ENCODE measurements at places on chromosomes 1 and 21.

GRCh38 chr1:174200746-174201145 lies 41.4 kb downstream of the RABGAP1L start:
- DNase-seq: no peak

GRCh38 chr1:4021974-4022268 lies 121.8 kb upstream of the C1orf174 start:
- DNase-seq: no peak

DNA sequence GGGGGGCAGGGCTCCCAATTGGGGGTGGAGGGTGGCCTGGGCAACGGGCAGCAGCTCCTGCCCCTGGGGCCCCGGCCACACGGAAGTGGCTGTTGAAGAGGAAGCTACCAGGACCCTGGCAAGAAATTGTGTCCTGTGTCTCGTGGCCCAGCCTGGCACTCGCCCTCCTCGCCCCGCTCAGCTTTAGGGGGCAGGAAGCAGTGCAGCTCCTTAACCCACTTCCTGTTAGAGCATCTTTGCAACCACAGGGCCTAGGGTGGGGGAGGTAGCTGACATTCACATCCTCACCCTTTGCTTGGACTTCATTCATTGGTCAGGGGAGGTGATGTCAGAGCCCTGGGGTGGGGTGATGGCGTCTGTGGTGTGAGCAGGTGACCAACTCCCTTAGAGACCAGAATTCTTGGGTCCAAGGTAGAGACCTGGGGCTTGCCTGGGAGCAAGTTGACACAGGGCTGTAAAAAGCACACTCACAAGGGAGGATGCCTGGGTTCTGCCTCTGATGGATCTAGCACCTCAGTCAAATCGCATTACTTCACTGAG lies at the start of gene ARHGAP30:
Gene ARHGAP30 (minus strand): TSS at position 161 of the 540 bp plus-strand sequence. CDS start 267 bp downstream, outside the sequence.
- DNase-seq: no peak

DNA sequence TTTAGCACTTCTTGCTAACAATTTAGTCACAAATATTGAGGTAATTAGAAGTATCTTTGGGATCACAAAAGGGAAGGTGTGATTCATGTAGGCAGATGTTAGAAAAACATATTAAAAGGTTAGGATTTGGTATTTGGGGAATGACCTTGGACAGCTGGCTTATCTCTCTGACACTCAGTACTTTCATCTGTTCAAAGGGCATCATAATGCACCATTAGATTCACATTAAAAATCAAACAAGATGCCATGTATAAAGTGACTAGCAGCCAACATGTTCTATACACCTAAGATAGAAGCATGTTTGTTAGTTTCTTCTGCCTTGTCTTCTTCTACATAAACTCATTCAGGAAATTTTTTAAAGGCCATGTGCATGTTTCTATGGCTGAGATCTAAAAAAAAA lies 56.5 kb upstream of the ESRRG start:
- DNase-seq: no peak

DNA sequence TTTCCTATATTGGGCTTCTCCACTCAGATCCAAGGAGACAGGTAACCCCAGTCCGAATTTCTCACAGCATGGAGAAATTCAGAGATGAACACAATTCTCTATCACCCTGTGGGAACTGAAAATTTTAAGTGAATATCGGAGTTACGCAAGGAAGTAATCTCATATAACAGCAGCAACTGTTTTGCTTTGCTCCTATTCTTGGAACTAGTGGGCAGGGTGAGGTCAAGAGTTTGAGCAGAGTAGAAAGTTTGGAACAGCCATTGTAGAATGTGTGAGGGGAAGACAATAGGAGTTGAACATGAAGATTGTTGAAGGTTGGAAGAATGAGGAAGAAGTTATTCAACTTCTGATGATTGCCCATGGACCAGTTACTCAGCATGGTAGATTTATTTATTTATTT lies 24.3 kb upstream of the SLC35D1 start:
- no peak for DNase-seq

- peak; percentile 28 for DNase-seq
Observed at GRCh38 chr1:17831597-17831996, 76.5 kb downstream of the ACTL8 start.

GRCh38 chr1:1324524-1325287 lies at the start of the genes CPTP and INTS11:
Gene CPTP, plus strand, starts transcription at chr1:1324802. Its CDS starts 2,109 bp downstream, at chr1:1326911.
Gene INTS11, minus strand, starts transcription at chr1:1324660. Its CDS starts 52 bp downstream, at chr1:1324608.
- peak; percentile 94 for DNase-seq

GRCh38 chr1:61978796-61979195 lies 215.9 kb upstream of the L1TD1 start:
- DNase-seq: no peak

DNA sequence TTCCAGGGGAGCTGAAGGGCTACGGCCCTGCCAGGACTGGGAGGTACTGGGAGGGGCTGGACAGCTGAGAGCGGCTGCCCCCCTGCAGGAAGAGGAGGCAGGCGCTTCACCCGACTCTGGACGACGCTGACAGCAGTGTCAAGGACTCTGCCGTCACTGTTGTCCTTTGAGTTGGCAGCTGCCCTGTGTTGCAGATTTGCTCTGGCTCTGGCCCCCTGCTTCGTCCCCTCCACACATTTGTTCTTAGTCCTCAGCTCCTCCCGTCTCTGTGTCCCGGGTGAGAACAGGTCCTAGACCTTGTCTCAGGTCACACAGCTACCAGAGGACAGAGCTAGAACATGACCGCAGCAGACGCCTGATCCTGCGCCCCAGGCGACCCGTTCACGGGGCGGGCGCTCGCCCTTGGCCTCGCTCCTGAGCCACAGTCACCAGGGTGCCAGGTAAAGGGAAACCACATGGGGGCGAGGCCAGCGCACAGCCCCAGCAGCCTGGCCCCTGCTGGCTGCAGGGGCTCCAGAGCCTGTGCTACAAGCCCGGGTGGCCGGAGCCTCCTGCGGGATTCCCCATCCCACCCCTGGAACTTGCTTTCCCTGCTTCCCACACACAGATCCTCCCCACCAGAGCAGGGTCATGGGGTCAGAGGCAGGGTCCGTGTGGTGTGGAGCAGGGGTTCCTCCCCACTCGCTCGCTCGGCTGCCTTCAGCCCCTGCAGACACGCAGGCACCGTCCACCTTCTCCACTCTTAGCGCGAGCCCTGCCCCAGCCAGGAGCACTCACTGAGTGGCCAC lies 10.7 kb upstream of the NPHP4 start:
- no peak for DNase-seq

DNA sequence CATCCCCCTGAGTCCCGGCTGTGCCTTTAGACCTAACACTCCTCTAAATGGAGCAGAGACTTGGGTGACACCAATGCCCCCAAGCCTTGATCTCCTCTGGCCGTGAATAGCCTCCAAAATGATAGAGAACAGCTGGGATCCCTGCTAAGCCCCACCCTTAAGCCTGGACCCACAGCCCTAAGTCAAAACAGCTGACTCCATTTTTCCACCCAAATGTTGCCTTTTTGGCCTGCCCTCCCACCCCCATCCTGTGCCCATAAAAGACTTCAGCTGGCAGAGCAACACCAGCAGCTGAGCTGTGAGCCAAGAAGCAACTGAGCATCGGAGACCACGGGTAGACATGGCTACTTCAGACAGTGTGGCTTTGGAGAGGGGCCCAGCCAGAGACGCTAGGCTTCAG lies 420.8 kb downstream of the NPHP4 start:
- no peak for DNase-seq

DNA sequence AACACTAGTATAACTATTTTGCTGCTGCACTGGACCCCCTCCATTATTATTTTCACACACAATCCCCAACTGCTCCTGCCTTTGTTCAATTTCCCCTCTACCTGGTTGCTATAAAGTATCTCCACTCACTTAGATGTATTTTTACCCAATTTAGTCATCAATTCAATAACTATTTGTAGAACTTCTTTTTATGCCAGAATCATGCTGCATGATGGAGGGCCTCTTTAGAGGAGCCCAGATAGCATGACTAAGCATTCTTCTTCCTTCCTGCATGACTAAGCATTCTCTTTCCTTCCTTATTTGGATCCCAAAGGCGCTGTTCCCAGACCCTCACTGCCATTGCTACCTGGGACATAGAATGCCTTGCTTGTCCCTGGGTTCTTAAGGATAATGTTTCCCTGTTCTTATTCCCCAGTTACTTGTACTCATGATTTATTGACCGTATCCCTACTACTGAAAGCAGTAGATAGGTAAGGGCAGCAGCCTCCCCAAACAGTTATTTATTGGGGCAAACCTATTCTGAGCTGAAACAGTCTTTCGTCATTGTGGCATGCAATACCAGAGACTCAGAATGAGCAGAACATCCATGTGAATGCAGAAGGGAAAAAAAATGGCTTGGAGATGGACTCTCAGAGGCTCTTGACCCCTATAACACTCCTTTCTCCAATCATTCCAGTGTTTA lies 89.3 kb upstream of the AKT3 start:
- no peak for DNase-seq

GRCh38 chr1:91884459-91885212 lies 1.3 kb downstream of the TGFBR3 start:
- DNase-seq: no peak

- DNase-seq: no peak
Observed at GRCh38 chr1:182404781-182405180, 4.3 kb upstream of the TEDDM1 start.

DNA sequence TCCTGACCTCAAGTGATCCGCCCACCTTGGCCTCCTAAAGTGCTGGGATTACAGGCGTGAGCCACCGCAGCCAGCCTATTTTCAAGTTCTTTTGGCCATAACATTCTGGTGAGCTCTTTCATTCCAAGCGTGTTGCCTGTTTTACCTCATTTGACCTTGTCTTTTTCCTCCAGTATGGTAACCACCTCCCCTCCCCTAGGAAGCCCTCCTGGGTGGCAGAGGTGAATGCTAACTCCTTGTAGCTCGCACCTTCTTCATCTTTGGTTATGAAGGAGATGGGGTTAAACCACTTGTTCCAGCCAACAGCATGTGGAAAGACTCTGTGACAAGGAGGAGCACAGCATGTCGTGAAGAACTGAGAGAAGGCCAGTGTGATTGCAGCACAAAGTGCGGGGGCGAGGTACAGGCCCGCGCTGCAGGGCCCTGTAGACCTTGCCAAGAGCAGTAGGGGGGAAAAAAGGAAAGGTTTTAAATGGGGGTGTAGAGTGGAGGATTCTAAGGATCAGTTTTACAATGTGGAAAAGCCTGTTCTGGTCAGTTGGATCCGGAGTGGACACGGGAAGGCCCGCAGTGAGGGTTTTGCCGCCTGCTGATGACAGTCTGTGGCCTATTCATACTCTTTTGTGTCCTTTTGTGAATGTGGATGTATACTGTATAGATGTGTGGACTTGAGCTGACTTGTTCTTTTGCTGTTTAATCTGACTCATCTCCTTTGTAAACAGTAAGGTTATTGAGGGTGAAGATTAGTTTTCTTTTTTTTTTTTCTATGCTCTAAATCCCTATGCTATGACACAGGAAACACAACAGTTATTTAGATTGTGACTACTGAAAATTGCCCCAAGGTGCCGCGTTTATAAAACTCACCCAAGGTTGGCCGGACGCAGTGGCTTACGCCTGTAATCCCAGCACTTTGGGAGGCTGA lies 7.5 kb upstream of the ZNF436 start:
- DNase-seq: peak; percentile 64

DNA sequence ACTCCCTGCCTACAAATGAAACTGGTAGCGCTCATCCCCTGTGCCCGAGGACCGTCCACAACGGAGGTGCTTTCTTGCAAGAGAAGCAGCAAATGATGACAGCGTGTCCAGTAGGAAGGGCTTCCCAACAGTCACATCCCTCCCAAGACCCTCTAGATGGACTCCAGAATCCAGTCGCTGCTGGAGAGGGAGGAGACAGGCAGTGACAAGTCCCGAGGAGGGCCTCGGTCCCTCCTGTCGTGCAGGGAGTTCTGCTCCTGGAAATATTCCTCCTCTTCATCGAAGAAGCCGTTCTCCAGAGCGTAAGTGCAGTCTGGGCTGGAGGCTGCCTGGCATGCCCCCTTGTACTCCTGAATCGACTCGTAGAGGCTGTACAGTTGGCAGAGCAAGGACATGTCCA lies 20.3 kb downstream of the FAM89A start:
- no peak for DNase-seq

GRCh38 chr1:54885237-54885679 lies 1.7 kb downstream of the DHCR24 start:
- no peak for DNase-seq

GRCh38 chr1:8091691-8092090 lies 65.6 kb upstream of the ERRFI1 start:
- no peak for DNase-seq

- no peak for DNase-seq
Observed at GRCh38 chr1:228865627-228866330, 130.5 kb downstream of the RHOU start.

GRCh38 chr1:209439828-209440227 lies 143.7 kb upstream of the CAMK1G start:
- no peak for DNase-seq

- DNase-seq: peak; percentile 23
Observed at GRCh38 chr21:29232530-29233255, 66.0 kb upstream of the BACH1 start.

DNA sequence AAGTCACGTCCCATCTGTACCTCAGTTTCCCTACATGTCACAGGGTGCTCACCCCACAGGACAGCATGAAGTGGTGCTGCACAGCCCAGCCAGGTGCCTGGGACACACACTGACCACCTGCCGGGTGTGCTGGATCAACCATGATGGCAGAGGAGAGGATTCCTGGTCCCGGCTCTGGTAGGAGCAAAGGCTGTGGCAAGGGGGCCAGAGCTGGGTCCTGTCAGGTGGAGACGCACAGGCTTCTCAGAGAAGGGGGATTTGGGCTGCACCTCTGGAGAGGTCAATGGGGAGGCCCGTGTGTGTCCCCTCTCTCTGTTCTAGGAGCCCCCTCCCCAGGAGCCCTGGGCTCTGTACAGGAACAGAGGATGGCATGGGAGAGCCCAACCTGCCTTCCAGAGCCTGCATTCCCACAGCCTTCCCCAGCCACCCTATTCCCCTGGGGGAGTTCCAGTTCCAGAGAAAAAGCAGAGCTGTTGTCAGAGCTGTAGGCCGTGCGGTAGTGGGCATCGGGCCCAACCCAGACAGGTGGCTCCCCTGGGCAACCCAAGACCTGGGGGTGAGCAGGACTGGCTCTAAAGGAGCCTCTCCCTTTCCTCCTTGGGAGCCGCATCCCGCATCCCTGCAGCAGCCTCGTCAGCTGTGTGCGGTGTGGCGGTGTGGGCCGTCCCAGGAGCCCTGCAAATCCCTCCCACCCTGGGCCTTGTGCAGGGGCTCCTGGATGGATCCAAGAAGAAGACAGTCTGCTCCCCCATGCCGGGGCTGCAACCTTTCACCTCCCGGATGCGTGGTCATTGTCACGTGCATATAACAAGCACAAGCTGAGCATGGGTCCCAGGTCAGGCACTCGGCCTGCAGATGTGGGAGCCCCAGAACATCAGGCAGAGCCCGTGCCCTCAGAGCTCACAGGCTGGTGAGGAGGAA lies 2.9 kb upstream of the TFF3 start:
- no peak for DNase-seq

- DNase-seq: no peak
Observed at GRCh38 chr21:24976238-24976637, 631.0 kb downstream of the MRPL39 start.

DNA sequence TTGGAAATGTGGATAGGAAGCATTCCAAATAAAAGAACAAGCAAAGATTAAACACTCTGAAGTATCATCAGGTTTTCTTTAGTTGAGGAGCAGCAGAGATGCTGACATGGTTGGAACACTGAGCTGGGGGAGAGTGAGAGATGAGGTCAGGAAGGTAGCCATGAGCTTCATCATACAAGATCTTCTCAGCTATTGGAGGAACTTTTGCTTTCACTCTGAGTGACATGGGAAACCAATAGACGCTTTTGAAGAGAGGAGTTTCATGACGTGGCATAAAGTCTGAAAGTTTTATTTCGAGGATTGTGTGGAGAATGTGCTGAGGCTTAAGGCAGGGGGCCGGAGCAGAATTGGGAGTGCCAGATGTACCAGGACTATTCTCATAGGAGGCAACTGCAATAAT lies 616.2 kb upstream of the CAMK1G start:
- DNase-seq: no peak

GRCh38 chr21:33836408-33836807 lies 79.2 kb downstream of the ATP5PO start:
- no peak for DNase-seq

- no peak for DNase-seq
Observed at GRCh38 chr1:54223441-54224202, 23.7 kb downstream of the MRPL37 start.
